Cardiac septum (tissue), 1 donor: ENCODE measurements at places on chromosomes 6 and 20. TPM values are rescaled to one million over a fixed set of nuclear protein-coding genes. Genes with fewer than 3 reads are reported as not detected.

GATA5 gene
- 1.0 TPM for total RNA-seq

SNAI1 gene
- total RNA-seq: 4.3 TPM

PTK6 gene
- not detected for total RNA-seq

SYNDIG1 gene
- 17.6 TPM for total RNA-seq

TSPO2 gene
- total RNA-seq: not detected

TGM3 gene
- not detected for total RNA-seq

PRRT1 gene
- 0.83 TPM for total RNA-seq

SLA2 gene
- 0.27 TPM for total RNA-seq

VSX1 gene
- total RNA-seq: 0.54 TPM

WFDC13 gene
- total RNA-seq: not detected

SIRPD gene
- not detected for total RNA-seq

PDE10A gene
- total RNA-seq: 25.1 TPM

ISM1 gene
- 1.0 TPM for total RNA-seq

PHACTR3 gene
- 0.54 TPM for total RNA-seq

SNX21 gene
- 19.5 TPM for total RNA-seq

TNFRSF6B gene
- total RNA-seq: not detected

FRK gene
- 2.6 TPM for total RNA-seq

LY6G6C gene
- total RNA-seq: not detected

CBLN4 gene
- 0.27 TPM for total RNA-seq

RREB1 gene
- total RNA-seq: 27.8 TPM

GABBR1 gene
- 29.5 TPM for total RNA-seq

TLDC2 gene
- total RNA-seq: not detected

RRAGD gene
- total RNA-seq: 90.5 TPM

MATN4 gene
- total RNA-seq: not detected

HEY2 gene
- total RNA-seq: 12.3 TPM

DYNLT2 gene
- 0.83 TPM for total RNA-seq

FAM184A gene
- 0.40 TPM for total RNA-seq
